Activated CD8-positive, alpha-beta memory T cell treated with anti-CD3 and anti-CD28 coated beads for 1 hour (primary cell): ENCODE measurements at places on chromosomes 1 and 21.

DNA sequence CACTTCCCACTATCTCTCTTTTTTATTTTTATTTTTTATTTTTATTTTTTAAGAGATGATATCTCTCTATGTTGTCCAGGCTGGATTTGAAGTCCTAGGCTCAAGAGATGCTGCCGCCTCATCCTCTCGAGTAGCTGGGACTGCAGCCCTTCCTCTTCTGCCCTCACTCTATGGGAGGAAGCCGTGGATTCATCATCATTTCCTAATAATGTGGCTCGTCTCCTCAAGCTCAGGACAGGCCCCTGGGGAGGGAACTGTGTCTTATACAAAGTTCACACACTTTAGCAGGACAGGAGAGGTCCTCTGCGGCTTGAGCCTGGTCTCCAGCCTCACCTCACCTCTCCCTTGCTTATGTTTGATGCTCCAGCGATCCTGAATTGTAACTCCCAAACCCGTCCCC, 16.5 kb upstream of the IFFO2 start:
- no peak for DNase-seq

DNA sequence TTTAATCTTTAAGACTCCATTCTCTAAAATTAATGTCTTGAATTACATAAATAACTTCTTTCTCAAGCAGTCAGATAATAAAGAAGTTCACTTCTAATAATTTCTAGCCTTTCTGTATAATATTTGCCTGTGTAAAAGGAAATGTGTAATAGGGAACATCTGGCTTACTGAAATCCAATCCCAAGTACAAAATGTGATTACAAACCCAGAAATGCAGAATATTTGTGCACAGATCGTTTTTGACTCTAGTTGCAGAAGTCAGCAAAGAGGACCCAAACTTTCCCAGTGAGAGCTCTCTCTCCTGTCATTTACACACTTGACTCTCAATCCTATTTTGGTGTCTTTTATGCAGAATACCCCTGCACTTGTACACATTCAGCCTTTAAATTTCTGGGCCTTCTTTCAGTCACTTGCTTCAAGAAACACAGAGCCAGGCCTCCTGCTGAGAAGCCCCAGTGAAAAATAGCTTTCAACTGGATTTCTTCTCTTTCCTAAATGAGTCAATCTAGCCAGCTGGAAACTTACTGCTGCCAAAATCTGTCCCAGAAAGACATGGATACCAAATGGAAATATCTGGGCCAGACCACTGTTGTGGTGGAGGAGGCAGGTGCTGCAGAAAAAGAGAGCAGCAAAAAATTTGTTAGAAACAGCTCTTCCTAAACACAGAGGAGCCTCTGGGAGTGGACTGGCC, 68.5 kb upstream of the ADAM30 start:
- DNase-seq: no peak

GRCh38 chr1:193141804-193142203, 20.0 kb downstream of the CDC73 start:
- DNase-seq: no peak

DNA sequence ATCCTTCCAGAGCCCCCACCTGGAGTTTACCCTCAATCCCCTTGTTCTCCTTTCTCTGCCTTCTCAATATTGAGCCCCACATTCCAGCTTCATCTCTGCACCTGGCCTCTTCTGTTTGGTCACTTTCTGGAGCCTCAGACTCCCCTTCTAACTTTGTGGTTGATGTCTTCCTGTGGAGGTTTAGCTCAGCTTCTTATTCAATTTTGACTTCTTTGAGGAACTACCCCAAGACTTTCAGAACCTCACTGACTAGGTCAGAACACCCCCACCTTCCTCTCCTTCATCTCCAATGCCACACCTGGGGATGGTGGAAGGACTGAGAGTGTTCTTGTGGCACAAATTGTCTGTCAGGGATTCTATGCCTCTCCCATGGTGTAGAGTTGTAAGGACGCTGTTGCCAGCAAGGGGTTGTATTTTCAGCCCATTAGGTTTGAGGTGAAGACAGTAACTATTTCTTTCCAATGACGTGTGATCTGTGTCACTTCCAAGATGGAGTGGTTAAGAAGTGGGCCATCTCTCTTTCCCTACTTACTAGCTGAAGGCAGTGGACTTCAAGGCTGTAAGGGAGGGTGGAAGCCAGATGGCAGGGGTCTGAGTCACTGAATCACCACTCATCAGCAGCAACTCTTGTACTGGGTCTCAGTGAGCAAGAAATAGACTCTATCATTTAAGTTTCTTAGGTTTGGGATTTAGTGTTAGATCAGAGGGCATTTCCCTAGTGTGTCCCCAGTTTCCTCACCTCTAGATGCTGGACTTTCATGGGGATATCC, 80.6 kb downstream of the PAPPA2 start:
- DNase-seq: no peak

DNA sequence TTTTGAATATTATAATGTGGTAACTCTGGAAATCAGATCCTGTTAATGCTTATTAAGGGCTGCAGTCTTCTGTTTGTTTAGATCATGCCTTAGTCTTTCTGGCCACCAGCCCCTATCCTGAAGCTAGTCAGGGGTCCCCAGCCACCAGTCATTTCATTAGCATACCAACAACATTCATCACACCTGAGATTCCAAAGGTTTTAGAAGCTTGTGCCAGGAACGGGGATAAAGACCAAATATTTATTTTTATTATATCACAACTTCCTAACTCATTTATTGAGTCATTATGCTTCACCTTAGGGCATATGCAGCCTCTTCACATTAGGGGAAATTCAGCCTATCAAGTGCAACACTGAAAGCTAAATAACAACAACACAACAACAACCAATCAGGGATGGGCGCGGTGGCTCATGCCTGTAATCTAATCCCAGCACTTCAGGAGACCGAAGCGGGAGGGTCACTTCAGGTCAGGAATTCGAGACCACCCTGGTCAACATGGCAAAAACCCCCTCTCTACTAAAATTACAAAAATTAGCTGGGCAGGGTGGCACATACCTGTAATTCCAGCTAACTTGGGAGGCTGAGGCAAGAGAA, 2.9 kb upstream of the PSEN2 start:
- DNase-seq: no peak
